Metanephros (tissue), 2 donors: ENCODE measurements at places on chromosomes 12 and 14. TPM values are rescaled to one million over a fixed set of nuclear protein-coding genes. Genes with fewer than 3 reads are reported as not detected.

HEATR5A gene
- total RNA-seq, result 25.0 TPM

TTLL5 gene
- 24.8 TPM for total RNA-seq

POU6F1 gene
- total RNA-seq, result 5.1 TPM

INHBC gene
- 0.41 TPM for total RNA-seq

KRT78 gene
- total RNA-seq, result not detected

ASB2 gene
- 14.4 TPM for total RNA-seq

FAR2 gene
- 24.6 TPM for total RNA-seq

PIWIL1 gene
- 0.35 TPM for total RNA-seq

CLEC6A gene
- 0.12 TPM for total RNA-seq

GPRC5D gene
- not detected for total RNA-seq

GZMB gene
- 1.4 TPM for total RNA-seq

MGP gene
- 54.7 TPM for total RNA-seq

KLHL33 gene
- total RNA-seq, result 1.5 TPM

CPM gene
- total RNA-seq, result 28.6 TPM

KRT72 gene
- not detected for total RNA-seq

NUAK1 gene
- total RNA-seq, result 10.7 TPM

DAO gene
- 0.53 TPM for total RNA-seq

CCDC60 gene
- 0.47 TPM for total RNA-seq
